ENCODE measurements at places on chromosomes 7 and 10.

- DNase-seq: no peak
Observed at GRCh38 chr10:62084451-62084850, 183.0 kb downstream of the ARID5B start.

DNA sequence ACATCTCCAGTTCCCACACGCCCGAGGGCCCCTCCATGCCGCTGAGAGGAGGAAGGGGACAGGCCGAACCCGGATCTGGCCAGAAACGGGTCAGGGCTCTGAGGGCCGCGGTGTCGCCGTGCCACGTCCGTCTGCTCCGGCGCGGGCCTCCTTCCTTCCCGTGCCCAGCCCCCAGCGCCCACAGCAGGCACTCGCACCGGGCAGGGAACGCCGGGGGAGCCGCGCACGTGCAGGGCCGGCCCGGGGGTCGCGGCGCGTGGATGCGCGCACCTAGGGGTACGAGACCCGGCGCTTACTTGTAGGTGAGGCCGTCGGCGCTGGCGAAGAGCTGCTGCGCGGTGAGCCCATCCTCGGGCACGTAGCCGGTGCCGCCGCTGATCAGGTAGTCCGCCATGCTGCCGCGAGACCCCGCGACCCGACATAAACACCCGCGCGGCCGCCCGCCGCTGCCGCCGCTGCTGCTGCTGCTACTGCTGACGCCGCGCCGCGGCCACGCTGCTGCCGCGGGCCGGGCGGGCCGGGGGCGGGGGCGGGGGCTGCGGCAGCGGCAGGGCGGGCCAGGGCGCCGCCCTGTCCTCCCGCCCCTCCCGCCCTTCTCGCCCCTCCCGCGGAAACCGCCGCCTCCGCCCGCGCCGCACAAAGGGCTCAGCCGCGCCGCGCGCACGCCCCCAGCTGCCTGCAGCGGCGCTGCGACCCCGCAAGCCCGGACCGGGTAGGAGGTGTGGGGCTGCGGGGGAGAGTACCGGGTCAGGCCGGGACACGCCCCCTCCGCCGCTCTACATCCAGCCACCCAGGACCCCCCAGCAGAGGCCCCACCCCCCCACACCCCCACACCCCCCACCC is 4.1 kb downstream of the IMPDH1 start:
- DNase-seq: peak; percentile 70

DNA sequence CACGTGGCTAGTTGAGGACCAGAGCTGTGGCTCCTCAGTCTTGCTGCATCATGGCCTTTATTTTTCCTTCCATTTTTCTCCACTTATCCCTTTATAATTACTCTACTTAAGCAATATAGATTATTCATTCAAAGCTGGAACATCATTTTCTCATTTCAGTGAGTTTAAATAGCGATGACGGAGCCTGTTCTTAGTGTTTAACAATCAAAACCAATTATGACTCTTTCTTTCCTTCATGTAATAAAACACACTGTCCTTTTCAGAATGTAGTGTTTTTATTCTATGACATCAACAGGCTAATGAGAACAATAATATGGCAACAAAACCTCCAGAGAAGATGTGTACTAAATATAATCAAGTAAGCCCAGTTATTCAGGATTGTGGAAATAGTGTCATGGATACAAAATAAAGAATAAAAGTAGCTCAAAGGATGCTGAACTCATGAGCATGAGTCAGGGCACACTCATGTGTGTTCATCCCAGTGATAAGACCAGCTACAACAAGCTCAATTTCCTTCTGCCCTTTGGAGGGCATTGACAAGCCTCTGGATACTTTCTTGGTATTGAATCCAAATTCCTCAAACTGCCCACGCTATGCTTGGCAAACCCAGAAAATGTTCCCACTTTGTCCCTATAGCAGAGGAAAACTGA is 188.4 kb downstream of the CYP26A1 start:
- no peak for DNase-seq

DNA sequence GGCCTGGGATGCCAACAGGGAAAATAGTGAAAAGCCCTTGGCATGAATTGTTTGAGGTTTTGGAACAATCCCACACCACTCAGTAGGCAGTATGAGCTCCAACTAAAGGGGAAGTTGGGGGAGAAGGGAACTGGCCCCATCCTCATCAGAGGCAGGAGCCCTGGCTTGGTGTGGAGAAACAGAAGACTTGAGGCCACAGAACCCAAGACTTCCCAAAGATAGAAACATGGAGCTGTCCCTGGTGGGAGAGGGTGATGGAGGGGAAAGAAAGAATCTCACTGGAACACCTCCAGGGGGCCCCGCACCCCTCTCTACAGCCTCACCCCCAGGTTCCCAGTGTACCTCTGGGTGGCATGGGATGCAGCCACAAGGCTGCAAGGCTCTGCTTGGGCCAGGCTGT is 85.7 kb downstream of the VSTM4 start:
- no peak for DNase-seq

- no peak for DNase-seq
Observed at GRCh38 chr7:30225863-30226613, 58.4 kb upstream of the ZNRF2 start.

GRCh38 chr7:127949769-127950222 is 81.4 kb downstream of the LRRC4 start:
- DNase-seq: no peak

GRCh38 chr10:33273295-33274002 is 61.0 kb downstream of the NRP1 start:
- no peak for DNase-seq

- DNase-seq: no peak
Observed at GRCh38 chr7:129376778-129377700, 57.2 kb upstream of the STRIP2 start.

GRCh38 chr7:66769833-66770512 is 29.4 kb downstream of the RABGEF1 start:
- no peak for DNase-seq

GRCh38 chr7:74306004-74306729 is 17.0 kb downstream of the CLIP2 start:
- no peak for DNase-seq

- no peak for DNase-seq
Observed at GRCh38 chr7:52140851-52141250, 824.2 kb upstream of the COBL start.

GRCh38 chr10:116669080-116669479 is 48.3 kb downstream of the PNLIPRP2 start:
- DNase-seq: no peak

DNA sequence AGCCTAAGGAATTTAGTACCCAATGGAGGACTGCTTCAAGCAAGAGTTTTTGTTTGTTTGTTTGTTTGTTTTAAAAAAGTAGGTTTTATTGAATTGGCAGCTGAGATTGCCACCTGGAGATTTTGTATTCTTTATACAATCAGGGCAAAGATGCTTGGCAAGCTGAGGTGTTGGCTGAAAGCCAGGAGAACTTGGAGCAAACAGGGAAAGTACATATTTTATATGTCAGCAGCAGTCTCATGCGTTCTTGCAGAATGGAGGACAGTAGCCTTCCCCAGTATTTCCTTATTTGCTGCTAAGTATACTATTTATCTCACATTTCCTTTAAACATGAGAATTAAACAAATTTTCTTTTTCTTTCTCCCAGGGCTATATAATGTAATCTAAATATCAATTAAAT is 22.6 kb upstream of the ICA1 start:
- no peak for DNase-seq

DNA sequence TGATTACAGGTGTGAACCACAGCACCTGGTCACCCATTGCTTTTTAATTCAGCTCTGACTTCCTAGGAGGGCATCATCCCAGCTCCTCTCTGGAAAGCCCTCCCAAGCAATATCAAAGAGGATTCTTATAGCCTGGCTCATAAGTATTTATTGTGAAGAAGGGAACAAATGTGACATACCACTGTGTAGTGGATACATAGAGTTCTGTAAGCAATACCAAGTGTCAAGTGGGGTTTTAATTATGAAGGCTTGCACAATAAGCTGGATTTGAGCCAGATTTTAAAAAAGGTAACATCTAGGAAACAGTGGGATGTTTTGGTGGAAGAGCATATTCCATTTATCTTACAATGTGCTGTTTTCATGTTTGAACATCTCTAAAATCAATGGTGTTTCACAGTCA is 19.0 kb upstream of the PRTFDC1 start:
- no peak for DNase-seq

- no peak for DNase-seq
Observed at GRCh38 chr7:87452279-87452678, 23.2 kb downstream of the ABCB4 start.

DNA sequence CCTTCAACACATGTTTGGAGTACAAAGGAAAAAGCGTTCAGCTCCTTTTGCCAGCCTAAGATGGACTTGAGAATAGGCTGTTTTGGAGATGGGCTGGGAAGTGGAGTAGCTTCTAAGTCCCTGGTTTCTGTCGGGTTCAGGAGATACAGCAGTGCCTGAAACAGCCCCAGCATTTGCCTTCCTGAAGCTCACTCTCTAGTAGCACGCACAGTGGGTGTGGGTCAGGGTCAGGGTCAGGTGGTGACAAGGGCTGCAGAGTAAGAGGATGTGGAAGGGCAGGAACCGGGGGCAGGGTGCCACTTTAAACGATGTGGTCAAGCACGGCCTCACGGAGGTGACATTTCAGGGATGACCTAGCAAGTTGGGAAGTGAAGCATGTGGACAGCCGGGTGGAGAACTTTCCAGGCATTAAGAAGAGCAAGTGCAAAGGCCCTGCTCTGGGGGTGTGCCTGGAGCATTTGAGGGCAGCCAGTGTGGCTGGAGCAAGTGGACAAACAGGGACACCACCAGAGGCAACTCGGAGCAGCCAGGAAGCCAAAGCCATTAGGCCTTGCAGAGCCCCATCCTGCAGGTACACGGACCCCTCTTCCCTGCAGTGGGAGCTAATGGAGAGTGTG is 382.2 kb upstream of the ZMIZ1 start:
- DNase-seq: no peak

- DNase-seq: no peak
Observed at GRCh38 chr10:38157270-38157685, 63.1 kb downstream of the ZNF37A start.

DNA sequence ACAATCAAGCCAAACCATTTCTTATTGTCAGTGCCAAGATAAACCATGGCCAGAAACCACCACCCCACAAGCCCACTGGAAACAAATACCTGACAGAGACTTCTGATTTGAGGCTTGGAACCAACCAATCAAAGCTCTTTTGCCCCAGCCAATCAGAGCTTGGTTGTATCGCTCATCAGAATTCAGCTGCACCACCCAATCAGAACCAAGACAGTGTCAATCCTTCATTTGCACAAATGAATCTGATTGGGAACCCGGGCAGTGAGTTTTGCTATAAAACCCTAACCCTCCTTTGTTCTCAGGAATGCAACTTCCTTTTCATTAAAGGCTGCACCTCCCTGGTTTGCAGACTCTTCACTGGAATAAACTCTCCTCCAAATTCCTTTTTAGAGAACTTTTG is 87.4 kb downstream of the ELAPOR2 start:
- DNase-seq: no peak

GRCh38 chr10:73909540-73910115 is 1.3 kb upstream of the PLAU start:
- no peak for DNase-seq

- no peak for DNase-seq
Observed at GRCh38 chr7:71184136-71184535, 52.2 kb downstream of the GALNT17 start.

- DNase-seq: no peak
Observed at GRCh38 chr10:100357059-100357858, 10.2 kb downstream of the SCD start.

DNA sequence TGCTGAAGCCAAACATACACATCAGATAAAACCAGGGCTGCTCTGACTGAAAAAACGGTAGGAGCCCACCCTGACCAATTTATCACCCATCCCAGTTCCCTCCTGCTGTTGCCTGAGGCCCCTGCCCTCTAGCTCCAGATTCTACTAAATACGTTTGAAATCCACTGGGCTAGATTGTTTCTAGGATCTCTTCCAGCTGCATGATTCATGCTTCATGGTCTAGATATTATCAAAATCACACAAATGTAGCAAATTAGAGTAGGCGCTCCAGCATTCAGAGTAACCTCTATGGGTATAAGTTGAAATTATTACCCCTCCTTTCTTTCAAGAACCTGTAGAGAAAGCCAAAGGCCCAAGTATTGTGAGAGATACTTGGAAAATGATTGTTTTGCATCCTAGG is 151.2 kb upstream of the FAM13C start:
- no peak for DNase-seq

- DNase-seq: no peak
Observed at GRCh38 chr7:30688718-30689221, 6.5 kb upstream of the CRHR2 start.

DNA sequence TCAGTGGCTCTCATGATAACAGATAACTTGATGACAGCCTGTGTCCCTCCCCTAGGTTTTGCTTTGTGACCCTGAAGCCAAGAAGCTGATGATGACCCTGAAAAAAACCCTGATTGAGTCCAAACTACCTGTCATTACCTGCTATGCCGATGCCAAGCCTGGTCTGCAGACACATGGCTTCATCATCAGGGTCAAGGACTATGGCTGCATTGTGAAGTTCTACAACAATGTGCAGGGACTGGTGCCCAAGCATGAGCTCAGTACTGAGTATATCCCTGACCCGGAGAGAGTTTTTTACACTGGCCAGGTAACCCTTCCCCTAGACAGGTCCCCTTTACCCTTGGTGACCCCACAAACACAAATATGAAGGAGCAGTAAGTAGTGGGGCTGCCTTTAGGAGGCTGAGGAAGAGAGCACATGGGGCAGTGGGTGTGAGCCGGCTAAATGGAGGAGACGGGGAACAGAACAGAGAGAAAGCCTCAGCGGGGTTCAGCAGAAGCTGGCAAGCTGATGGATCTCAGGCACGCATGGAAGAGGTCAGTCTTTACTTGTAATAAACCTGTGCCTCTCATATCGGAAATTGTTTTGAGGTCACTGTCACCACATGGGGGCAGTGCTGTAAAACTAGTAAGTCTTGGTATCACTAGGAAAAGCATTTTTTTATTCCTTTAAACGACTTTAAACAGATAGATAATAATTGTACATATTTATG is 20.2 kb downstream of the PDCD11 start:
- peak; percentile 61 for DNase-seq

DNA sequence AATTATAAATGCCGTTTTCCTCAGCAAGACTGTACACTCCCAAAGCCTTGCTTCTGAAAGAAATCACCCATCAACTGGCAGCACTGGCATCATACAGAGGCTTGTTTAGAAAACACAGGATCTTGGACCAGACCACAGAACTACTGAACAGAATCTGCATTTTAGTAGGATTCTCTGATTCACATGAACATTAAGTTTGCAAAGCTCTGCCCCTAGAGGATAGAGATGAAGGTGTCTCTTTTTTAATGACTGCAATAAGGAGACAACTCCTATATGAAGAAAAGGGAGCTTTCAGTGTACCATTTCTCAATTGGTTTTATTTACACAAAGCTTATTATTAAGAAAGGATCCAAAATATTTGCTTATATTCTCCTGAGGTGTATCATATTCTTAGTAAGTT is 172.7 kb downstream of the AGMO start:
- no peak for DNase-seq

DNA sequence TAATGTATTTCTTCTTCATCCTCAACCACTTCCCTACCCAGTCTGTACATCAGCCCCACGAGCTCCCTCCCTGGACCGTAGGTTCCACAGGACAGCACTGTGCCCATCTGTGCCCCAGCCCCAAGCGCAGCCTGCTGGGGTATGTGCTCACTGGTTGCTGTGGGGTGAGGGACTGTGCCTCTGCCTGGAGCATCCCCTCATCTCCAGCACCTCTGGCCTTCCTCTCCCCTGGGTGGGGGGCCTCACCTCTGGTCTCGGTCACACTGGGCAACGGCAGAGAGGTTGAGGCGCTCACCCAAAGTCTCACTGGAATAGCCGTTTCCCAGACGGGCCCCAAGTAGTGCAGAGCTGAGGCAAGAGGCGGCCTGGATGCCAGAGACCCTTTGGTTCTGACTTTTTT is 1.5 kb upstream of the PRKAR1B start:
- DNase-seq: peak; percentile 11

All from activated CD8-positive, alpha-beta memory T cell treated with anti-CD3 and anti-CD28 coated beads, Interleukin-2, amount 50 U/mL, for 4 hours (primary cell).